ENCODE measurements at places on chromosomes 5 and 9.

- DNase-seq: no peak
Measured at GRCh38 chr9:30075451-30076199, 2308.8 kb upstream of the ACO1 start.

- no peak for DNase-seq
Measured at GRCh38 chr5:113330533-113331208, 104.1 kb downstream of the TSSK1B start.

GRCh38 chr5:132417461-132417860 is 48.0 kb downstream of the SLC22A5 start:
- DNase-seq: no peak

DNA sequence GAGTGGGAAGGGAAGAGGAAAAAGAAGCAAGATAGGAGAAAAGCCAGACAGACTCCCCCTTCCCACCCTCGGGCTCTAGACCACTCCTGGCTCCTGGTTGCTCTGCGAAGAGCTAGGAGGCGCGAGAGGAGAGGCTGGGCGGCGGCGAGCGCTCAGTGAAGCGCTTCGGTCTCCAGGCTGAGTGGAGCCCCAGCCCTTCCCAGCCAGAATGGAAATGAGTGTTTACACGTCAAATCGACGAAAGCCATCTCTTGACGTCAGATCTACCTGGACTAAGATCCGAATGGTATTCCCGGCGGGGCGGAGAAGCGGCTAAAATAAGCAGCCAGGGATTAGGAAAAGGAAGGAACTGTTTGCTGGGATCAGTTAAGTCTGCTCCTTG is at the start of gene PCSK1:
PCSK1 (minus strand) TSS at position 183 of the 382 bp plus-strand sequence. CDS start 206 bp downstream, outside the sequence.
- peak; percentile 86 for DNase-seq

DNA sequence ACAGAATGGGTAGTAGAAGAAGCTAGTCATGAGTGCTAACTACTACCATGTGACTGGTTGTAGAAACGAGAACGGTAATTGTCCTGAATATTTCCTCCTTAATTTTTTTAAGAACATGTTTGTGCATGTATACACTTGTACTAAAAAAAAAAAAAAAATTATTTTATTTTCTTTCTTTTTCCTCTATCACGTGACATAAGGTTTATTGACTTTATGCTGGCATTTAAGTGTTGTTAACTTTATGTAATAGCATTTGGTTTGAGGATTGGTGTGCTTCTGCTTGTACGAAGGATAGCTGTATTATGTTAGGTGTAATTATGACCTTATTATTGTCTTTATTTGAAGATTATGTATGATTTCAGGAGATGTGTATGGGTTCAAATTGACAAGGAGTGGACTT is 349.1 kb upstream of the PTPRD start:
- no peak for DNase-seq

- no peak for DNase-seq
Measured at GRCh38 chr5:114305402-114306207, 56.3 kb upstream of the KCNN2 start.

- DNase-seq: no peak
Measured at GRCh38 chr5:135493406-135494180, 41.4 kb upstream of the TIFAB start.

- DNase-seq: no peak
Measured at GRCh38 chr5:54150841-54151240, 159.5 kb downstream of the ARL15 start.

GRCh38 chr5:137254119-137255090 is 244.7 kb downstream of the SPOCK1 start:
- DNase-seq: no peak

DNA sequence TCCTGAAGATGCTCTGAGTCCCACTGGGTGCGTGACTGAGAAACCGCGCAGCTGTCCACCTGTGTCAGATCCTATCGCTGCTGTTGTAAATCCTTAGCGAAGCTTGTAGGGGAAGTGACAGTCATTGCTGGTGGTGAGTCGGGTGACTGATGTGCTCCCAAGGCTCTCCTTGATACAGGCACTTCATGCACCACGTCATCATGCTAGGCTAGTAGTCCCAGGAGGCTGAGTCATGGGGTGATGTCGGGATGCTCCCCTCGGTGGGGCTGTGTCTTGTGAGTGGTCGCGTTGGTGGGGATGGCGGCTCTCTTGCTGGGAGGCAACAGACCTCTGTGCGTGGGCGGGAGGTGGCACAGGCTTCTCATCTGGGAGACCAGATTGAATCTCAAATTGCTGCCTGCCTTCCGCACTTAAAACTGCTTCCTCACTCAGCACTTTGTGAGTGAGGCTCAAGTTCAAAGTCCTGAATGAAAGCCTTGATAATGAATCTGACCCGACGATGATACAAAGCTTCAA is 84.7 kb downstream of the CSNK1A1 start:
- no peak for DNase-seq

- DNase-seq: no peak
Measured at GRCh38 chr5:179912951-179913350, 5.3 kb upstream of the TBC1D9B start.

GRCh38 chr9:131239161-131239975 is 36.9 kb downstream of the FAM78A start:
- DNase-seq: no peak

DNA sequence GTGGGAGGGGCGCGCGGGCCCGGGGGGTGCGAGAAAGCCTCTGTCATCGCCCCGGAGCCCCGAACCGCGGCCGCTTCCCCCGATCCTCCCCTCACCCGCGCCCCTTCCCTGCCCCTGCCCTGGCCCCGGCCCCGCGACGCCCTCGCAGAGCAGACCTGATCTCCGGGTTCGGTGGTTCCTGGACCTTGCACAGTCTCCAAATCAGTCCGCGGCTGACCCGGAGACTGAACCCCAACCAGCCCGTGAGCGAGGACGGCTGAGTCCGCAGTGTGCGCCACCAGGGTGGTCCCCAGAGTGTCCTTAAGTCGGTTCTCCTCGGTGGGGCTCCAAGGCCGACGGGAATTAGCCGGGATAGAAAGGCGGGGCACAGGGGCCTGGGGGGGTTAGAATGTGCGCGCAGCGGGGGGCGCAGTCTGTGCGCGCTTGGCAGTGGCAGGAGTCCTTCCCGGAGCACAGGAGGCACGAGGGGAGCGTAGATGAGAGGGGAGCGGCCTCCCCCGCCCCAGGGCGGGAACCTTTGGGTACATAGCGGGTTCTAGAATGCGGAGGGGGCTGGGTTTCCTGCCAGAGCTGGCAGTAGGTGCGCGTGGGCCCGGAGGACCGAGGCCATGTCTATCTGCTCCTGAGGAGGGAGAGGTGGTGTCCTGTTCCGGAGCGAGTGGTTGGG is 779 bp downstream of the PKN3 start:
- DNase-seq: no peak

DNA sequence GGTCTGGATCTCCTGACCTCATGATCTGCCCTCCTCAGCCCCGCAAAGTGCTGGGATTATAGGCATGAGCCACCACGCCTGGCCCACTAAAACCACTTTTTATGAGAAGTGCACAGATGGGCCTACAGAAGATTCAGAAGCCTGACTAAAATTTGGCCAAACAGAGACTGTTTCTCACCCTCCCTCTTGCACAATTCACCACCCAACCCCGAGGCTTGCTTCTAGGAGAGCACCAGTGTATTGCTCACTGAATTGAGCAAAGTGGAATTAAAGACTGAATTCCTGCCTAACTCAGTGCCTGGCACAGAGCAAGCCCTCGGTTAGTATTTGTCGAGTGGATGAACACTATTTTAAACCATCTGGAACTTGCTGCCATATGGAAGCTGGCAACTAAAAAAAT is 3.4 kb upstream of the DCTN4 start:
- DNase-seq: no peak

GRCh38 chr5:73522989-73523388 is 24.7 kb downstream of the BTF3 start:
- no peak for DNase-seq

GRCh38 chr5:133086366-133086875 is 34.6 kb downstream of the HSPA4 start:
- no peak for DNase-seq

DNA sequence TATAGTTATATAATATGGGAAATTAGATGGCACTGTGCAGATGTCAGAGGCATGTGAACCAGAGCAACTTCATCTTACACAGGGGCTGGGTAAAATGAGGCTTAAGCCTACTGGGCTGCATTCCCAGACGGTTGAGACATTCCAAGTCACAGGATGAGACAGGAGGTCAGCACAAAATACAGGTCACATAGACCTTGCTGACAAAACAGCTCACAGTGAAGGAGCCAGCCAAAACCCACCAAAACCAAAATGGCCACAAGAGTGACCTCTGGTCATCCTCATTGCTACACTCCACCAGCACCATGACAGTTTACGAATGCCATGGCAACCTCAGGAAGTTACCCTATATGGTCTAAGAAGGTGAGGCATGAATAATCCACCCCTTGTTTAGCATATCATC is 479.4 kb downstream of the TLR4 start:
- no peak for DNase-seq

- DNase-seq: no peak
Measured at GRCh38 chr5:139914218-139914807, 118.7 kb downstream of the PSD2 start.

GRCh38 chr5:141040093-141040770 is 10.9 kb upstream of the PCDHB1 start:
- peak; percentile 90 for DNase-seq

DNA sequence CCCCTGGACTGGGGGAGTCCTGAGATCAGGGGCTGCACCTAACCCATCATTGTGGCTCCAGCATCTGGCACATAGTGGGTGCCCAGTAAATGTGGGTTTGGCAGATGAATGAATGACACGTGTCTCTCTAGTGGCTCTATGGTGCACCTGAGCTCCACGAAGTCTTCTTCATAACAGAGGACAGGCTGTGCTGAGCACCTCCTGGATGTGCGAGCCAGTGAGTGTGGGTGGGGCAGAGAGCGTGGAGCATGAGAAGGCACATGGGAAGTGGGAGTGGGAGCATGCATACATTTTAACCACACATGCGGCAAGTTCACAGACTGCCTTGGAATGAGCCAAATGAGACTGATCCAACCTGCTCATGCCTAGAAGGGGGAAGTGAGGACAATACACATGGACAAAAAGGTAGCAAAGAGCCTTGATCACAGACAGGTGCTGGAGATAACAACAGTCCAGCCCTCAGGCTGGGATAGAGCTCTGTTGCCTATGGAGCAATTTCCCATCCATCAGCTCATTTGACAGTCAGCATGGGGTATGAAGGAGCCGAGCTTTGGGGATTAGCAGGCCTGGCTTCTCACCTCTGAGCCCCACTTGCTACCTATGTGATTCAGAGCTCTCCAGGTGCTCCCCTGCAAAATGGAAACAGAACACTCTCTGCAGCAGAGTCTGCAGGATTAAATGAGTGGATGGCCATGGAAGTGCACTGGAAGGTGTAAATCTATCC is 76.2 kb upstream of the TBC1D2 start:
- no peak for DNase-seq

DNA sequence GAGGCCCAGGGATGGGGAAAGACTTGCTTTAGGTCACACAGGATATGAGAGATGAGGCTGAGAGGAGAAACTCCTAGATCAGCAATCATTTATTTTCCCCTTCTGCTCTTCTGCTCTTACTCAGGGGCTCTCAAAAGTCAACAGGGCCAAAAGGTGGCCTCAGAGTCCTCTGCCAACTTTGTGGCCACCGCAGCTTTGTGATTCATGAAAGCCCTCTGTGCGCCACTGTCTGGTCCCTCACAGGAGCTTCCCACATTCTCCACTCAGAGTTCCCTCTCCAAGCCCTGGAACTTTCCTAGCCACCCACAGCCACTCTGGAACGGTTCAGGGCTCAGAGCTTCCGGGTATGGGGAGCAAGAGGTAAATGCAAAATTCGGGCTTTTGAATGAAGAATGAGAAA is 82.4 kb downstream of the COL27A1 start:
- no peak for DNase-seq

DNA sequence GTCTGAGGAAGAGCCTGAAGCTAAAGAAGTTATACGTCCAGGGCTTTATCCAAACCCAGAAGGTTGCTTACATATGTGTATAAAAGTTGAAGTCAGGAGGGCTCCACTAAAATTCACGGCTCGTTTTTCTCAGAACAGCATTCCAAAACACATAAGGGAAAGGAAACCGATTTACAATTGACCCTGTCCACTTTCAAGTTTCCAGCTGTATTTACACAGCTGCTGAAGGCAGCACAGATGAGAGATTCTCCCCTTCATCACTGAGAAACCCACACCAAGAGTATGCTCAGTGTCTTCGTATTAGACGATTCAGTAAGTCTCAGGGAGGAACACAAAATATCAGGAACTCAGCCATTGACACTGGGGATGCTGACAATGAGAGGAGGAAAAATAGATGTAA is 5.9 kb upstream of the NREP start:
- peak; percentile 22 for DNase-seq

DNA sequence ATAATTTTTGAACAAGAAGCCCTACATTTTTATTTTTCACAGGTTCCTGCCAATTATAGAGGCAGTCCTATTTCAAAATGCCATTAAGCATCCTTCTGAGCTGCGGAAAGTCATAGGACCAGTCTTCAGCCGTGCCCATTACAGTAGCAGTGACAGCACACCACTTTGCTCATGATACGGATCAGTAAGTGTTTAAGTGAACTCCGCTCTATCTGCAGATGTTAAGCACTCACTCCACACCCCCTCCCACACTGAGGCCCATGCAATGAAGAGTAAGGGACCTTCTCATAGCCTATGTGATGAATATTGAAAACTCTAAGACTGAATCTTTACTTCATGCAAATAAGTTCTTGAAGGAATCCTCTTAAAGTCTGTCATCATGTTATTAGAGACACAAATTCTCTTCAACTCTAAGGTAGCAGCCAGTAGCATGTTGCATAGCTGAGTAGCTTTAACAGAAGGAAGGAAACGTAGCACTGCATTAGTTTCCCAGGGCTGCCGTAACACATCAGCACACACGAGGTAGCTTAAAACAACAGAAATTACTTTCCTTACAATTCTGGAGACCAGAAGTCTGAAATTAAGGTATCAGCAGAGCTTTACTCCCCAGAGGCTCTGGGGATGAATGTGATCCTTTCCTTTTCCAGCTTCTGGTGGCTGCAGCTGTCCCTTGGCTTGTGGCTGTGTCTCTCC is 20.3 kb upstream of the TAF11L2 start:
- DNase-seq: no peak

DNA sequence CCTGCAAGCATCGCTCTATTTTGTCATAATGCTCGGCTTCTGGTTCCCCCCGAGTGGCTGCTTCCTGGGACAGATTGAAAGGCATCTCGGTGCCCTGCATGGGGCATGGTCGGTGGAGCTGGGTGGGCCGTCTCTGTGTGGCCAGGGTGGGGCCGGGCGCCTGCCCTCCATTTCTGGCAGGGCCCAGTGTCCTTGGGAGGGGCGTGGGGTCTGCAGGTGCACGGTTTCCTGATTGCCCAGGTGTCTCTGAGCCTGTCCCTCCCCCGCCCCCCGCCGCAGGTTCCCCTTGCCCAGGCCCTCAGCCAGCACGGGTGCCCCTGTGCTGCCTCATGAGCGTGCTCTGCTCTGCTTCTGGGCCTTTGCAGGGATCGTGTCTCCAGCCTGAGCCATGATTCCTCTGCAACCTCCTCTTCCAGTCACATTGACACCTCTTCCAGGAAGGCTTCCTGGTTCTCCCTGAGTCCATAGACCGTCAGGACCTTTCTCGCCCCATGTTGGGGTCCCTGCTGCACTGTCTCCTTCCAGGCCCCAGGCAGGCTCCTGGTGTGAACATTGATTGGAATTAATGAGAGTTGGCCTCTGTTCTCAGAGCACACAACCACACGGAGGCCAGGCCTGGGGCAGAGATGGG is 90.2 kb downstream of the RXRA start:
- DNase-seq: no peak
